ENCODE measurements at places on chromosomes 1 and 21.
A peak's percentile ranks its signal among the peaks of the same experiment; 100 is the strongest.

- no peak for DNase-seq
Observed at GRCh38 chr1:156276966-156277381, 5.7 kb downstream of the SMG5 start.

DNA sequence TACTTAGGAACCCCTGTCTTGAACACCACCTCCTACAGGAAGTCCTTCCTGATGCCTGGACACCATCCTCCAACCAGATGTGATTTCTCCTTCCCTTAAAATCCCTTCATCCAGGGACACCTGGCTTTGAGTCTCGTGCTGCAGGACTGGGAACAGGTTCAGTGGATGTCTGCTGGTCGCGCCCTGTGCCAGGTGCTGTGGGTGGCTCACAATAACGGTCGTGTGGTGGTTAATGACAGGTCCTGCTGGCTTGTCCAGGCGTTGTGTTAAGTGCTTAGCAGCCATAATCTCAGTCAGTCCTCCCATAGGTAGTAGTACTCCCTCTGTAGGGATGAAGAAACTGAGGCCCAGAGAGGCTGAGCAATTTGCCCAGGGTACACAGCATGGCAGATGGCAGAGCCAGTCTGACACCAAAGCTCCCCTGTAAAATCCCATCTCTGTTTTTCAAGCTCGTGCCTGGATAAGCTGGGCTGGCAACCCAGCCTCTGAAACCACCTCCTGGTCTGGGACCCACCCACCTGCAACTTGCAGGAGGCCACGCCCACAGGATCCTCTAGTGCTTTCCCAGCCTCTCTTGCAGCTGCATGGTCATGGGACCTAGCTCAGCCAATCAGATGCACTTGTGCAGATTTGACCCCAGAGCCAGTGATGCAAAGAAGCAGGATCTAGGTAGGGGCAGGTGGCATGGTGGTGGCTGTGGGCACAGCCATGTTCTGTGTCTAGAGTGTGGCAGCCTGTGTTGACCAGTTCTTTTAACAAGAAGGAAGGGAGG, 106.0 kb upstream of the IFFO2 start:
- no peak for DNase-seq

GRCh38 chr1:49340576-49340975, 563.9 kb upstream of the BEND5 start:
- DNase-seq: no peak

DNA sequence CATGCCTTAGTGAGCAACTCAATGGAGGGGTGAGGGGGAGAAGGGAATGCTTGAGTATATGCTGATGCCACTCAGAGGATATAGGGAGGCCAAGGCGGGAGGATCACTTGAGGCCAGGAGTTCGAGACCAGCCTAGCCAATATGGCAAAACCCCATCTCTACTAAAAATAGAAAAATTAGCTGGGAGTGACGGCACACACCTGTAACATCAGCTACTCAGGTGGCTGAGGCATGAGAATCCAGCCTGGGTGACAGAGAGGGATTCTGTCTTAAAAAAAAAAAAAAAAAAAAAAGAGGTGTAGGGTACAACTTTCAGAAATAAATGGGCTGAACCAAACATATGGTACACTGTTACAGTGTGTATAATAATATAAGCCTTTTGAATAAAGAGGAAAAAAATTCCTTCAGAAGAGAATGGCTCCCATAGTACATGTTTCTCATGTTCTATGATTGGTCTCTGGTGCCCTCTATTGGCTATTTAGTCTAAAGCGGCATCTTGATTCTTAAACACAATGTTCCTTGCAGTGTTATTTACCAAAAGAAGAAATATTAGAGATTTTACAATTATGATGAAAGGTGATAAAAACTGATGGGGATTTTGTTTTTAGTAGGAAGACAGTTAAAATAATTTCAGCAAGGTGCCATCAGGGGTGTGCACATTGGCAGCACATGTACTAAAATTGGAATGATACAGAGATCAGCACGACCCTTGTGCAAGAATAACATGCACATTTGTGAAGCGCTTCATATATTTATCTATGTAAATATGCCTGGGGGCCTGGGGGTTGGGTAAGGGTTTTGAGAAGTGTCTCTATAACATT, 109.8 kb downstream of the PATJ start:
- peak; percentile 36 for DNase-seq

- no peak for DNase-seq
Observed at GRCh38 chr1:84835169-84835568, 57.8 kb downstream of the LPAR3 start.

GRCh38 chr1:210222340-210223006, 10.1 kb upstream of the SERTAD4 start:
- DNase-seq: no peak

GRCh38 chr21:14707511-14708020, 161.5 kb upstream of the SAMSN1 start:
- no peak for DNase-seq

DNA sequence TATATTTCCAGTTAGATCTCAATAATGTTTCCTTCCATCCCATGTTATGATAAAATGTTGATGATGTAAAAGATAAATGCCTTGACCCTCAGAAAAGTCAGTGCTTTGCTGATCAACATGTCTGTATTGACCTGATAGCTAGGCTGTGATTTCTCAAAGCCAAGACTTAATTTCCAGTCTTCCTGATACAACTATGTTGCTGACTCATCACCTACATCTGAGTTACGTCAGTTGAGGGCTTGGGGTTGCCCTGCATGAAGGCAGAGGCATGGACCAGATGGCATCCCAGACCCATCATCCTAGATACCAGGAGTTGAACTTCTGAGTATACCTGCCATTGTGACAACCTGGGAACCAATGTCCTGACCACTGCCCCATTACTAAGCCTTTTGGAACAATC, 4.8 kb downstream of the LCE1D start:
- no peak for DNase-seq
